ENCODE measurements at places on chromosomes 2 and 18.

- H3K4me1 ChIP-seq = peaks cover 3% of the 10 kb centered on the region
- no peak overlapping the region for H3K4me3 ChIP-seq
- H3K27me3 ChIP-seq = no peaks in the 10 kb centered on the region
- no peaks in the 10 kb centered on the region for H3K36me3 ChIP-seq
- DNase-seq = no peak
Measured at GRCh38 chr2:216408426-216409290, 3.6 kb upstream of the SMARCAL1 start.

DNA sequence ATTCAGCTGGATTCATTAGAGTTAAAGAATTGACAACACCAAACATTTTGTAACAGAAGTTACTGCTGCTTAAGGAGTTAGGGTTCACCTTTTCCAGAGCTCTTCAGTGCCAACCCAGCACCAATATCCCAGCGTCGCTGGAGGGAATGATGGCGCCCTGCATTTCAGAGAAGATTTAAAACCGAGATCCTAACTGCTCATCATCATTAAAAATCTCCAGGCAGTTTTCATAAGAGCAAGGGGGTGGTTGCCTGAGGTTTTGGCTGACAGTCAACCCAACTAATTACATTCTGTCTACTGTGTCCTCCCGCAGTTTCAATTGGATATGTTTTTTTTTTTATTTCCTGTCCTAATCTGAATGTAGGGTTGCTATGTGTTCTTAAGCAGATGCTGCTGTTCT is 509.6 kb upstream of the TCF4 start:
- H3K27me3 ChIP-seq = no peaks in the 10 kb centered on the region
- H3K27ac ChIP-seq = no peak overlapping the region
- no peak for DNase-seq
- H3K36me3 ChIP-seq = no peaks in the 10 kb centered on the region

- H3K27ac ChIP-seq = no peak overlapping the region
- H3K4me3 ChIP-seq = no peak overlapping the region
- DNase-seq = no peak
- H3K4me1 ChIP-seq = no peaks in the 10 kb centered on the region
- H3K27me3 ChIP-seq = no peaks in the 10 kb centered on the region
Measured at GRCh38 chr2:196702641-196703040, 63.1 kb downstream of the CCDC150 start.

GRCh38 chr2:85216927-85217326 is 83.7 kb downstream of the TCF7L1 start:
- H3K27me3 ChIP-seq = no peaks in the 10 kb centered on the region
- no peak for DNase-seq
- H3K36me3 ChIP-seq = no peaks in the 10 kb centered on the region

GRCh38 chr2:217436386-217436785 is 566.4 kb downstream of the TNS1 start:
- H3K4me1 ChIP-seq = peaks cover 54% of the 10 kb centered on the region
- H3K36me3 ChIP-seq = no peaks in the 10 kb centered on the region
- H3K27me3 ChIP-seq = no peaks in the 10 kb centered on the region
- H3K4me3 ChIP-seq = no peak overlapping the region
- peak overlapping the region; percentile 76 for H3K27ac ChIP-seq
